SK-N-SH (cell line): ENCODE measurements at places on chromosomes 7 and 10. TPM values are rescaled to one million over a fixed set of nuclear protein-coding genes. Genes with fewer than 3 reads are reported as not detected.

DNA sequence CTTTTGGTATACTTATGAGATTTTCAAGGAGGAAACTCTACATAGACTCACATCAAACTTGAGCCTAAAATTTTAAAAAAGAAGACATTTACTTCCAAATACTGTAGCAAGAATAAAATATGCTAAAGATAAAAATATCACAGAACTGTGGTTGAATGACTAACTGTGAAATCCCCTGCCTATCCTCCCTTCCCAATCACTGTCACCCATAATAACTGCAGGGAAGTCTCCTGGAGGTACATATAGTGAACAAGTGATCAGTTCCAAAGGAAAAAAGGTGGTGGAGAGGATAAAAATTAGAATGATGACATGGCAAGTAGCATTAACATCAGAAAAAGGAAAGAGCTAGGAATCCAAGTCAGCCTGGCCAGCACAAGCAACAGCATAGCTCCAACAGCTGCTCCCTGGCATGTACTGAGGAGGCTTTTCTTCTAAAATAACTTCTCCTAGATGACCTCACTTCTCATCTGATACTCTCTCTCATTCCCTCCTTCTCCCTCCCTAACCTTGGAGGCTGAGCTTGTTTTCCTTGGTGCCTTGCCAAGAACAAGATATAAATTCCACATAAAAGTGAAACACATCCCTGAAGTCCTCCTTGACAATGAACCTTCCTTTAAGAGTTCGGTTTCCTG is 124.0 kb downstream of the IQUB start:
- DNase-seq: no peak

DNA sequence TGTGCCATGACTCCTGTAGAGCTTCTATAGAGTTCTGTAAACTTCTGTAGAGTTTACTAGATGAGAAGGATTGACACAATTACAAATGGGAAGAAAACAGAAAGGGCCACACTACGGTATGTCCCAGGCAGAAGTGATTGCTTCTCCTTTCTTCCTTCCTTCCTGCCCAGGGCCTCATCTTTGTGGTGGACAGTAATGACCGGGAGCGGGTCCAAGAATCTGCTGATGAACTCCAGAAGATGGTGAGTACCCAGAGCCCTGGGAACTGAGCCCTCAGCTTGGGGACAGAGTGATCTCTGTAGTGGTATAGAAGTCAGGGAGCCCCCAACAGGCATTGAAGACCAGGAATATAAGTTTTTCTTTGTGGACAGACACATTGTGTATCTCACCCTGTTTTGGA is 1.7 kb downstream of the ARF5 start:
- DNase-seq: no peak

KIF11 gene
- polyA plus RNA-seq: 3.8 and 4.0 TPM in 2 replicates

DNA sequence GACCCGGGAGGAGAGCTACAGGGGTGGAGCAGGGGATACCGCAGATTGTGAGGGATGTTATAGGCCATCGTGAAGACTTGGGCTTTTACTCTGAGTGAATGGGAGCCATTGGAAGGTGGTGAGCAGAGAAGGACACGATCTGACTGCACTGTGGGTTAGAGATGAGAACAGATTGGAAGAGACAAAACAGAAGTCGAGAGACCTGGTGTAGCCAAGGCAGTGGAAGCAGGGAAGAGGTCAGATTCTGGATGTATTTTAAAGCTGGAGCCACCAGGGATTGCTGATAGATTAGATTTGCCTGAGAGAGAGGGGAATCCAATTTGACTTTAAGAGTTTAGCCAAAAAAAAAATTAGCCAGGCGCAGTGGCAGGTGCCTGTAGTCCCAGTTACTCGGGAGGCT is 21.6 kb upstream of the EEPD1 start:
- DNase-seq: no peak

- DNase-seq: no peak
Measured at GRCh38 chr10:46293228-46293627, 6.4 kb downstream of the ANTXRL start.

DNA sequence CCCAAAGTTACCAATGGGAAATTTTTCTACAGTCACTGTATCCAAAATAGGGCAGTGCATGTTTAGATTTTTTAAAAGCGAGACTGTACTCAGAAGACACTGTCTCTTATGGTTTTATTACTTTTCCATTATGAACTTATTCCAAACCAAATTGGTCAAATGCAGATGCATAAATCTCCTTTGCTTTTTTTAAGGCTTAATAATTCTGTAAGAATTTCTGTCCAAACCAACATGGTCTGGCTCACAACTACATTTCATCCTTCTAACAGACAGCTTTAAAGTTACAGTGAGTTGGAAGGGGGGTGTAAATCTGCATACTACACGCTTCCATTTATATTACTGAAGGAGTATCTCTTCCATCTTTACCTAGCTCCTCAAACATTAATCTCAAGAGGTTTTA is 199.2 kb downstream of the SLC25A13 start:
- DNase-seq: no peak

- DNase-seq: no peak
Measured at GRCh38 chr7:133821171-133821570, 306.0 kb upstream of the LRGUK start.

DNA sequence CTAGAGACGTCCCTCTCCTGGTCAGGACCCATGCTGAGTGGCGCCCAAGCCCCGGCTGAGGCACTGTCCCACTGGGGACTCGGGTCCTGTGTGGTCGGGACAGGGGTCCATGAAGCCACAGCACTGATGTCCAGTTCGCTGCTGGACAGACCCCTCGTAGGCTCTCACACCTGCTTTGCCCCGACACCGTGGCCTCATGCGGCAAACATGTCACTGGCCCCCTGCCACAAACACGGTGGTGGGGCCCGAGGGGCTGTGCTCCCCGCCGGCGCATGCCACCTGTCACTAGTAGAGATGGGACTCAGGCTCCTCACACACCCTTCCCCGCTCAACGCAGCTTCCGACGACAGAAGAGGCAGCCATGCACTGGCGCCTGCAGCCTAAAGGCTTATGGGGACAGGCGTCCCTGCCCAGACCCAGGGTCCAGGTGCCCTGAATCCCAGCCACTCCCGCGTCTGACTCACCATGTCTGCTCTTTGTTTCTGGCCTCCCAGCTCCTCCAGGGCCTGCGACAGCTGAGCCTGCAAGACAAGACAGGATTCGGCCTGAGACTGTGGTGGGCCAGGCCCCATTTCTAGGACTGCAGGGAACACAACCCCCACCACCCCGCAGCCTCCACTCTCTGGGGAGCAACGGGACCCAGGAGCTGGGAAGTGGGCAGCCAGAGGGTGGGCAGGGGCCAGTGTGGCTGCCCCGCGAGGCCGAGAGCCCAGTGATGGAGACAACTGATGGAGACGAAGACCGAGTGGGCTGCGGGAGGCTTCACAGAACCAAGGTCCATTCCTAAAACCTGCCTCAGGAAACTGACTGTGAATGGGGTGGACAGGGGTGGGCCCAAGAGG is 230.9 kb downstream of the MAD1L1 start:
- DNase-seq: no peak

DNA sequence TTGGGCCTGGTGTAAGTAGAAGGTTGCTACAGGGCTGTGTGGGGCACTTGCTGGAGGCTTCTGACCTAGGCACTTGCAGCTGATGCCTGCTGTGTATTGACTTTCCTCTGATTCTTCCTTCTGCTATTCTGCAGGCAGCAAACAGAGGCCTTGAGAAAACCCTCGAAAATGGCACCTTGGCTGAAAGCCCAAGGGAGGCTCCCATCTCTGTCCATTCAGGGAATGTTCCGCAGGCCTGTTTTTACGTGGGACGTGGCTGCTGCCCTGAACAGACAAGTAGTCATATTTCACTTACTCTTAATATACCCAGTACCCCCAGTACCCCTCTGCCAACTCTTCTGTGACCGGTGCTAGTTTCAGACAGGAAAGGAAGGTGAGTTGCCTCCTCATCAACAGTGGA is 664.7 kb downstream of the INHBA start:
- DNase-seq: no peak

LLCFC1 gene
- not detected in 2 replicates for polyA plus RNA-seq

DYNC1I1 gene
- polyA plus RNA-seq: 0.05 and 0.21 TPM in 2 replicates

DNA sequence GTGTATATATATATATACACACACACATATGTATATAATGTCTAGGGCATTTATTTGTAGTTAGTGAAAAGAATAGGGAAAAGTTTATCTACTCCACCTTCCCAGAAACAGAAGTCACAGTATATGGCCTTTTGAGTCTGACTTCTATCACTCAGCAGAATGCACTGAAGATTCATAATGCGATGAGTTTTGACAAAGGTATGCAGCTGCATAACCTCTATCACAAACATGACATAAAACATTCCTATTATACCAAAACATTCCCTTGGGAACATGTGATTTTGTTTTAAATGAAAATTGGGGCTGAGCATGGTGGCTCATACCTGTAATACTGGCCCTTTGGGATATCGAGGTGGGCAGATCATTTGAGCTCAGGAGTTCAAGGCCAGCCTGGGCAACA is 137.3 kb upstream of the EEPD1 start:
- DNase-seq: no peak

- no peak for DNase-seq
Measured at GRCh38 chr10:1594372-1595241, 142.7 kb downstream of the ADARB2 start.

GRCh38 chr7:27941522-27941921 is 201.6 kb downstream of the TAX1BP1 start:
- DNase-seq: no peak

GRCh38 chr7:83484266-83484665 is 164.7 kb downstream of the SEMA3E start:
- no peak for DNase-seq

- no peak for DNase-seq
Measured at GRCh38 chr7:102215256-102215655, 71.4 kb upstream of the SH2B2 start.
